ENCODE measurements at places on chromosomes 6 and 20.

DNA sequence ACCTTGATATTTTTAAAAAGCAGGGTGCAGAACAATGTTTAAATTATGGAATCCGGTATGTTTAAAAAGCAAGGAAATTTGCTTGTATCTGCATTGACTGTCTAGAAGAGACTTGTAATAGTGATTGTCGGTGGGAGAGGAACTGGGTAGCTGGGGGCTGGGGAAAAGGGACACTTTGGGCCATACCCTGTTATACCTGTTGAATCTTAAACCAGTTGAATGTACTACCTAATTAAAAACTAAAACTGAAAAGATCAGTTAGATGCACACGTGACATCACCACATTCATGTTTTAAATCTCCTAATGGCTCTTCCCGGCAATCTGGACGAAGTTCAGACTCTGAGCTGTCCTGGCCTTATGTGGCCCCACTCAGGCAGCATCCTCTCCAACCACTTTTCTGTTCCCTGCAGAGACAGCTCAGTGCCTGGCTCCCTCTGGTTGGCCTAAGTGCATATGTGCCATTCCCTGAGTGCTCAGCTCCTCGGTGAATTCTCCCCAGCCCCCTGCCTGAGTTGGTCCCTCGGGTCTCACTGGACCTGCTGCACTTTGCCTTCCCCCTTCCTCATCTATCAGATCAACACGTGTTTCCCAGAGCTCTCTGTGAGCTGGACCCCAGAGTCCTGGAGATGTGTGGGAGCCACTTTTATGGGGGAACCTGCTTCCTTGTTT is 36.3 kb downstream of the SLC52A3 start:
- DNase-seq = no peak

GRCh38 chr6:31865205-31866118 is 2.8 kb upstream of the NEU1 start:
- DNase-seq = no peak

GRCh38 chr6:47246551-47246950 is 63.2 kb downstream of the TNFRSF21 start:
- DNase-seq = no peak

GRCh38 chr6:170232186-170233002 is 58.5 kb downstream of the DLL1 start:
- no peak for DNase-seq

DNA sequence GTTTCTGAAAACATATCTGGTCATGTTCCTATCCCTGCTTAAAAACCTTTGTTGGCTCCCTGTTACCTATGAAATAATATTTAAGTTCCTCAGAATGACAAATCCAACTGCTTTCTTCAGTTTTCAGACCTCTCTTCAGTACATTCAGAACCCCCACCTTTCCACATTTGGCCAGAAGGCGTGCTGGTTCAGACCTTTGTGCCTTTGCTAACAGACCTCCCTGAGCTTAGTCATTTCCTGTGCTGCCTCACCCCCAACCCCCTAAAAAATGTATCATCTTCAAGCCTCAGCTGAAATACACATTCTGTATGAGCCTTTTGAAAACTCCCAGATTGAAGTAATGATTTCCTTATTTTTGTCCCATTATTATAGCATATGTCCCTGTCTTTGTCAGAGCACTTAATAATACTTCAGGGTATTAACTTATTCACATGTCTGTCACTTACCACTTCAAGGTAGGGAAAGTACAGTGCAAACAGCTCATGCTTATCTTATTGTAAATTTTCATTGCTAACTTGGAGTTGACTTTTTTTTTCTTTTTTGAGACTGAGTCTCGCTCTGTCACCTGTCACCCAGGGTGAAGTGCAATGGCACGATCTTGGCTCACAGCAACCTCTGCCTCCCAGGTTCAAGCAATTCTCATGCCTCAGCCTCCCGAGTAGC is 19.7 kb downstream of the FAM217A start:
- peak; percentile 44 for DNase-seq

GRCh38 chr6:155247618-155248007 is 16.2 kb upstream of the CLDN20 start:
- DNase-seq = no peak

DNA sequence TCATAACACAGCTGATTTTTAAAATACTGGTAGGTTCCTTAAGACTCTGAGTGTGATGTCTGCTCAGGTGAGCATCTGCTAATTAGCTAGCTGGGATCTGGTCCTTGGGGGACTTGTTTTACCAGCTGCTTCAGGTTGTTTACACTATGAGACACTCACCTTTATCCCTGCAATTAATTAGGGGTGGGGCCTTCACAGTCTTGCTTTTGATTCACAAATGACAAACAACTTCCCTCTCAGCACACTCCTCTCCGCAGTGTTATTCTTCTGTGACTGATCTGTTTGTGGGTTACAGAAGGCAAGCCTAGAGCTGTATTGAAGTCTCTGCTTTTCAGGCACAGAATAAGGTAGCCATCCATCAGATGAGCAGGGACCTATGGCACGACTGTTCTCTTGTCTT is 62.0 kb upstream of the CD83 start:
- DNase-seq = no peak

DNA sequence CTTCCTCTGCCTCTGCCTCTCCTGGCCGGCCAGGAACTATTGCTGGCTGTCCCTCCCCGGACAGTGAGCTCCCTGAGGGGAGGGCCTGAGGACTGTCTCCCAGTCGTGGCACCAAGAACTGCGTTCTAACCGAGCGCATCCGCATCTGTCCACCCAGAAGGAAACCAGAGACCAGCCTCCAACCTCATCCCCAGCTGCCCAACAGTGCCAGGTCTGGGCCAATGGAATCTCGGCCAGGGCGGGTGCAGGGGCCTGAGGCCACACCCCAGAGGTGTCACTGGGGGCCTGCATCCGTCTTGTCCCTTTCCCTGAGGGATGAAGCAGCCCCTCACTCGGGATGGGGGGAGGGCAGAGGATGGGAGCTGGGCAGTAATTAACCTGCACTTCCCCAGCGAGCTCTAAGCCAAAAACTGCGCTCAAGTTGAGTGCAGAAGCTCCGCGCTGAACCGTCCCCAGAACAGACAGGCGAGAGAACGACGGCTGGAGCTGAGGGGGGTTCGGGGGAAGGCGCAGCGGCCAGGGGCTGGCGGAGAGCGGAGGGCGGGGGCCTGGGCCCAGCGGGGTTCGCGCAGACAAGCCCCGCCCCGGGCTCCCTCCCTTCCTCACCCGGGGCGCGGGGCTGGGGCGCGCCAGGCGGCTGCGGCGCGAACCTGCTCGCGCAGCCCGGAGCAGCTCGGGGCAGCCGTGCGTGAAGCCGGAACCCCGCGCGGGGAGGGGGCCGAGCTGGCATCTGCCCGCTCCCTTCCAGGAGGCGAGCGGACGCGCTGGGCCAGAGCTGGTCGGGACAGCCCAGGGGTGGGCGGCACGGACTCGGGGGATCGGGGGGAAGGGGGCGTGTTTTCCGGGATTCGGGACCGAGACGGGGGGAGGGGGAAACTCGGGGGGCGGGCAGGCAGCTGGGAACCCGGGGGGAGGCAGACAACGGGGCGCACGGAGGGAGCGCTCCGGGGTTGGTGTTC is 1.4 kb downstream of the TFEB start:
- DNase-seq = peak; percentile 40

DNA sequence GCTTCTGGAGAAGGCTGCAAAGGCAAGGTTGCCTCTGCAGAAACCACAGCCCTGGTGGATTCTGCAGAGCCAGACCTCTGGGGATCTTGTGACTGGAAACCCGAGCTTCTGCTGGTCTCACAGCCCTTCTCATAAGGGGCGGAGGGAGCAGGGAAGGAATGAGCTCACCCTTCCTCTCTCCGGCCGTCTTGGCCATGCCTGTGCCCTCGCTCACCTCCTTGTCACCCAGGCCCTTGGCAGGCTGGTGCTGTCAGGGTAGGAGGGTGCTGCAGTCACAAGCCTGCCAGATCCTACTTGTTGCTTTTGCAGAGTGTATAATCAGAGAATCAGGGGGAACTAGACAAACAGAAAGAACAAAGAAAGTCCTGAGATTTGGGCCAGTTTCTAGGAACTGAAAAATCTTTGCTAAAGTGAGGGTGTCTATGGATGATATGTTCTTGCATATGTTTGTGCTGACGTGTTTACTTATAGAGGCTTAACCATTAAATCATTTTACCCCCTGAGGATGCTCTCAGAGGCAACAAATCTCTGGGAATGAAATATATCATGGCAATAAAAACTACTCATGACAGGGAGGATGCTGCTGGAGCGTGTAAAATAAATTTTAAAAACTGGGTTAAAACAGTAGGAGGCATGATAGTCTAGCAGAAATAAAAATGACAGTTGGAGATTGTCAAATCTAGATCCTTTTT is 244.9 kb upstream of the SOX4 start:
- DNase-seq = no peak

DNA sequence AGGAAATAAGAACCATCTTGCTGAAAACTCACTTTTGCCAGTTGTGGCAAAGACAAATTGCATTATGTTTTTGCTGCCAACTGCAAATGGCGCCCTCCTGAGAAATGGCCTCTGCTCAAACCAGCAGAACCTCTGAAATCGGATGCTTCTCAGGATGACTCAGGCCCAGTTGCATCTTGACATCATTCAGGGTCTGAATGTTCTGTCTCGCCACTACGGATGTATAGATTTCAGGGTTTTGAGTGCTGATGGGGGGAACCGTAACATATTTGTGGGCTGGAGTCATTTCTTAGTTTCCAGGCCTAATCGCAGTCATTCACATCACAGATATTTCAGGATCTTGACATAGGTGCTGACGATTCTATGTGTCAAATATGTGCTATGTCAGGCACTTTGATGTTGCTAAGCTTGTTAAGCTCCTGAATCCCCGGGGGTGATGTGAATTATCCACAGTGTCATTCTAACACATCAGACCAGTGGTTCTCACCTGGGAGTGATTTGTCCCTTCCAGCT is 207.1 kb downstream of the NFATC2 start:
- no peak for DNase-seq

DNA sequence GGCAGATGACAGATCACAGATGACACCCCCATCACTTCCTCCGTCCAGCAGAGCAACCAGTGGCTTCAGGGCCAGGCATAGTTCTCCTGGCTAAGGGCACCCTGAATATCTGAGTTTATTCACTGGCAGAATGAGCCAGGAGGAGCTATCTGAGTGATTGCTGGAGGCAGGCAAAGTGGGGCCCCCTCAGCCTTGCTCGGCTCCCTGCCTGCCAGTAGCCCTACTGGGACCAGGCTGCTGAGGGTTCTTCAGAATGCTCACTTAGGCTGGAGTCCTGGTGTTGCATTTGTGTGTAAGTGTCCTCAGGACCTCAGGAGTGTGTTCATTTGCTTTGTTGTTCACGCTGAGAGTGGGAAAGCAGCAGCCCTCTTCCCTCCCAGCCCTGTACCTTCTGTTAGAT is 31.2 kb downstream of the CHMP4B start:
- no peak for DNase-seq

DNA sequence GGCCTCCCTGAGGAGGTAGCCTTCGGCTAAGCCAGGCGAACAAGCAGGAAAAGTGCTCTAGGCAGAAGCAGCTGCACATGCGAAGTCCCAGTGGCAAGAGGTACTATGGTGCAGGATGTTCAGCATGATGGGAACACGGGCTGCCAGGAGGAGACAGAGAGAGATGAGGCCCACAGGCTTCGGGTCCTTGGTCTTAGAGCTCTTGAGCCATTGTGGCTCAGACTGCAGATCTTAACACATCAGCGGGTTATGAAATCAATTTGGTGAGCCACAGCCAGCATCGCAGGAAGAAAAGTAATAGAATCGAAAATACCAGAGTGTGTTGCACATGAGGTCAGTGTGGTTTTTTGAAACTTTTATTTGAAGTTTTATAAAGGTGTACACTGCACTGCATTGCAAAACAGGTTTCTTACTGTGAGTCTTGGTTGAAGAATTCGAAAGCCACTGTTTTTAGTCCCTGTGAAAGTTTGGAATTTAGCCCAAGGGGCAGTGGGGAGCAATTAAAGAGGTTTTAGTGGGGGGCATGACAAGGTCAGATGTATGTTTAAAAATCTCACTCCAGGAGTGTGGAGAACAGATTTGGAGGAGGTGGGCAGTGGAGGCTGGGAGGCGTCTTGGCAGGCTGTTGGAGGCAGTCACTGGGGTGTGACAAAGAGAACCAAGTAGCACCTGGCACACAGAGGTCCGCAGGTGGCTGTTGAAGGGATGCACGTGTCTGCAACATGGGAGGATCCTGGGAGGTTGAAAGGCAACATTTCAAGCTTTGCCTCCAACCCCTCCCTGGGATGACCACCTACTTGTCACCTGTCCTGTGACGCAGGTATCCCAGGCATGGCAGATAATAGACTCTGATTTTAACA is 69.3 kb downstream of the EYA2 start:
- no peak for DNase-seq

GRCh38 chr6:38571721-38572120 is 68.0 kb downstream of the BTBD9 start:
- DNase-seq = no peak

- no peak for DNase-seq
Measured at GRCh38 chr6:6604566-6604965, 16.0 kb downstream of the LY86 start.

- DNase-seq = no peak
Measured at GRCh38 chr20:47815866-47816265, 30.6 kb upstream of the SULF2 start.

DNA sequence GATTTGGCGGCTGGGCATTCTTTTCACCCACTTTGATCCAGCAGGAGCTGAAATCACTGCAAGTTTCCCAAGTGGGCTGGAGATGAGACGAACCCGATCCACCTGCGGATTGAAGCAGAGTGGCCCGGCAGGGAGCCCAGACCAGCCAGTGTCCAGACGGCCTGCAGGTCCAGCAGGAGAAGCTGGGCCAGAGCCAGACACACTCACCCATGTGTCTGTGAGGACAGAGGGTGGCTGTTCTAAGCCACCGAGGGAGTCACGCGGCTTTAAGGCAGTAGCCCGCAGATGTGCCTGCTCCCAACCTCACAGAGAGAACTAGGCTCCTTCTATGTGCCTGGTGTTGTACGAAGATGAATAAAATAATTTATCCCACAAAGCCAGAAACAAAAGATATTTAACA is 200.7 kb downstream of the WDR27 start:
- DNase-seq = no peak

DNA sequence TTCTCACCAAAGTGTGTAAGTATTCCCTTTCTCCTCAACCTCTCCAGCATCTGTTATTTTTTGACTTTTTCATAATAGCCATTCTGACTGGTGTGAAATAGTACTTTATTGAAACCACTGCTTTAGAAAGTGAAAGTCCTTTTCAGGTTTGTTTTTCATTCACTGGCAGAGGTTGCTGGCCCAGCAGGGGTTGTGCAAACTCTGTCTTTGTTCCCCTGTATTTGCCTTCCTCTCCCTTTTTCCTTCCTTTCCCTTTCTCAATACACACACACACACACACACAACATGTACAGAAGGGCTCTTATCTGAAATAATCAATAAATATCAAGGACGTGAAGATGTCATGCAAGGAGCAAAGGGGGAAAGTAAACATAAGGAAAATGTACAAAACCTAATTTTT is 99.8 kb downstream of the LY86 start:
- DNase-seq = no peak

DNA sequence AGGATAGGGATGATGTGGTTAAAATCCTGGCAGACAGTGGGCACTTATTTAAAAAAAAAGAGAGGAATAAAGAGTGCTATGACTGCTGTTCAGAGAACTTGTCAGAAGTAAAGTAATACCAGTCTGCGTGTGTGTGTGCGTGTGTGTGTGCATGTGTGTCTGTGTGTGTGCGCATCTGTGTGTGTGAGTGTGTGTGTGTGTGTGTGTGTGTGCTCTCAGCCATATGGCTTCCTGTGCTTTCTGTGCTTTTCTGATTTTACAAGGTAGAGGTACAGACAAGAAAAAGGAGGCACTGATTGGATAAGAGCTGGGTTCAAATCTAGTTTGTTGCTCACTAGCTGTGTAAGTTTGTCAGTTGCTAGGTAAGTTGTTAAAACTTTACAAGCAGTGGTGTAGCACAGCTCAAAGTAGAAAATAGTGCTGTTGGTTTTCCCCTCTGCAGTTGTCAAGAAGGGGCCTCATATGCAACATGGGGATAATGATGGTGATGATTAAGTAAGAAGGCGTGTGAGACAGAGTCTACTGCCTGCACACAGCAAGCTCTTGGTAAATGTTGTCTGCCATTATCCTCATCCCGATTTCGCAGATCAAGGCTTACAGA is 155.3 kb upstream of the ZNF217 start:
- no peak for DNase-seq

Measured in stimulated activated CD8-positive, alpha-beta memory T cell treated with anti-CD3 and anti-CD28 coated beads, Interleukin-4, amount 100 ng/mL, for 24 hours (primary cell).